CD4-positive, alpha-beta T cell treated with Interleukin-6 for 4 hours (primary cell): ENCODE measurements at places on chromosomes 2 and 18.

- no peak for DNase-seq
Observed at GRCh38 chr2:152062125-152063091, 36.4 kb downstream of the CACNB4 start.

GRCh38 chr18:80202264-80202998 lies 44.9 kb downstream of the PARD6G start:
- DNase-seq = no peak

GRCh38 chr2:213411582-213412289 lies 127.5 kb downstream of the SPAG16 start:
- no peak for DNase-seq

DNA sequence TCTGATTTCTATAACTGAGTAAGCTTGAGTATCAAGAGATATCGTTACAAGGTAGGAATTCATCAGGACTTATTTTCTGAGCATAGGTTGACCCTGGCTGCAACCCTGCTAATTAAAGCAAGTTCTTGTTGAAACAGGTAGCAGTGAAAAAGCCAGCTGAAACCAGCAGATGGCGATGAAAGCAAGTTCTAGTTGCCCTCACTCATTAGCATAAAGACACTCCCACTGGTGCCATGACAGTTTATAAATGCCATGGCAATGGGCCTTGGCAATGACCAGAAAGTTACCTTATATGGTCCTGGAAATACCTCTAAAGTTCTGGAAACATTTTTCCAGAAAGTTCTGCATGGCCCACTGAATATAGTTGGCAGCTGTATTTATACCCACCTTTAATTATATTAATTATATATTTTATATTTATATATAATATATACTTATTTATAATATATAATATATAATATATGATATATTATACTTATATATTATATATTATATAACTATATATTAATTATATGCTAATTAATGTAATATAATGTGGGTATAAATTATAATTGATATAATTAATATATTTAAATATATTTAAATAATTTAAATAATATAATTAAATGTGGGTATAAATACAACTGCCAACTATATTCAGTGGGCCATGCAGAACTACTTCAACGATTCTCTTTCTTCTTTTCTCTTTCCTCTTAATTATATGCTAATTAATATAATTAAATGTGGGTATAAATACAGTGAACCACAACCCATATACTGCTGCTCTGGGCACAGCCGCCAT lies 188.0 kb downstream of the CDH7 start:
- no peak for DNase-seq

GRCh38 chr2:53536583-53537361 lies 230.8 kb upstream of the CHAC2 start:
- no peak for DNase-seq

- peak; percentile 62 for DNase-seq
Observed at GRCh38 chr18:2932247-2933181, 80.4 kb downstream of the LPIN2 start.

DNA sequence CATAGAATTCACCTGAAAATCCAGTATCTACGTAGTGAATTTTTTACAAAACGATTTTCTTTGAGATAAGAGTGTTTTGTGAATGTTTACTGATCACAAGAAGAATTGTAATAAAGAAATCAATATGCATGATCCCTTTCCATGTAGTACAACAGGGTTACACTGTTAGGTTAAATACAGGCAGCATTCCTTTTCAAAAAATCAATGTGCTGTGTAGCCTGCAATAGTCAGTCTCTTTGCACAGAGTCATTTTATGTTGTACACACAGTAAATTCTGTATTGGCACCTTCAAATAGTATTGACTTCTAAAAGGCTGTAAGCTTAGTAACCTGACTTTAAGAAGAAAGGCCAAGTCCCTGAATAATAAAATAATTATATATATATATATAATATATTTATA lies 63.3 kb downstream of the ZNF407 start:
- DNase-seq = no peak

- no peak for DNase-seq
Observed at GRCh38 chr2:33444967-33445366, 31.5 kb upstream of the RASGRP3 start.

DNA sequence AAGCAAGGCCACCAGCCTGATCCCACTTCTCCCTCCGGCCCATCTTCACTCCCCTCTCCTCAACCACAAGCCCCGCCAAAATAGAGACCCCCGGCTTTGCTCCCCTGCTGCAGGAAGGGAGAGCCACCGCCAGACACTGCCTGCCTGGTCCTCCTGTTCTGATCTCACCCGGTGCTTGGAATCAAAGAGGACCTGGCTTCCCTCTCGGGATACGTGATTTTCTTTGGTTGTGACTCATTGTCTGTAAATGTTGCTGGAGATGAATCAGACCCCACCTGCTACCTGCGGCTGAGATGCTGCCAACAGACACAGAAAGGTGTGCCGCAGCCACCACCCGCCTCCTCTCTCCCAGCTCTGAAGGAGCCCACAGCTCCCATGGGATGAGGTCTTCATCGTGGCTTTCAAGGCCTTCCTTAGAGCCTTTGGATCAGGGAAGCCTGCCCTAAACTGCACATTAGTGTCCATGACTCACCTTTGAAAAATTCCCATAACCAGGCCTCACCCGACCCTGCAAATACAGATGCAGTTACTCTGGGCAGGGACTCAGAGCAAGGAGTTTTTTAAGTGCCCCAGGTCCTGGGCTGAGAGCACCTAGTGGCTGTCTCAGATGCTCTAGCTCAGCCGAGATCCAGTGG lies 79.4 kb upstream of the ZNF532 start:
- no peak for DNase-seq
